Activated T-helper 1 cell treated with Interleukin-2 at 50 U/mL for 16 hours (primary cell): ENCODE measurements at places on chromosomes 12 and 14.
A peak's percentile ranks its signal among the peaks of the same experiment; 100 is the strongest.

GRCh38 chr14:68979722-68980451 is 785 bp upstream of the ACTN1 start:
- no peak for DNase-seq

GRCh38 chr14:77760381-77761204 is at the start of gene SNW1:
TSS of gene SNW1 (minus strand) at chr14:77761156. CDS start at chr14:77761127, 29 bp downstream.
- DNase-seq, result peak; percentile 84

DNA sequence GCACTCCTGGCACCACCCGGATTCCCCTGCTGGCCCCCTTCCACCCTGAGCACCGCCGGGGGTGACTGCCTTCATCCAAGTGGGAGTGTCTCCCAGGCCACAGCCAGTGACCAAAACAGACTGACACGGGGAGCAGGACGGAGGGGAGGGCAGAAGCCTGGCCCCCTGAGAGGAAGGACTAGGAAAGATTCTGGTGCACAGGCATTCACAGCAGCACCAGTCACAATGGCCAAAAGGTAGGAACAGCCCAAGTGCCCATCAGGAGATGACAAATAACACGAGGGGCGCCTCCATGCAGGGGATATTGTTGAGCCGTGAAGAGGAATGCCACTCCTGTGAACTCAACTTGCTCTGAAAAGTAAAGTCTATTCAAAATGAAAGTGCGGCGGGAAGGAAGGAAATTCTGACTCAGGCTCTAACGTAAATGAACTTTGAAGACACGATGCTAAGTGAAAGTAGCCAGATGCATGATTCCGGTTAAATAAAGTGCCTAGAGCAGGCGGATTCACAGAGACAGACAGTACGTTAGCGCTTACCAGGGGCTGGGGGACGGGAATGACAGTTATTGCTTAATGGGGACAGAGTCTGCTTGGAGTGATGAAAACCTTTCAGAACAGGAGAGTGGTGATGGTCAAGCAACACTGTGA is 146.1 kb upstream of the NCOR2 start:
- no peak for DNase-seq

- no peak for DNase-seq
These were observed 55.9 kb upstream of the LRRK2 start for GRCh38 chr12:40168868-40169267.

GRCh38 chr14:66284346-66284745 is 201.8 kb upstream of the CCDC196 start:
- DNase-seq, result no peak
